Cardiac fibroblast (primary cell): ENCODE measurements at places on chromosomes 11 and 22.

DNA sequence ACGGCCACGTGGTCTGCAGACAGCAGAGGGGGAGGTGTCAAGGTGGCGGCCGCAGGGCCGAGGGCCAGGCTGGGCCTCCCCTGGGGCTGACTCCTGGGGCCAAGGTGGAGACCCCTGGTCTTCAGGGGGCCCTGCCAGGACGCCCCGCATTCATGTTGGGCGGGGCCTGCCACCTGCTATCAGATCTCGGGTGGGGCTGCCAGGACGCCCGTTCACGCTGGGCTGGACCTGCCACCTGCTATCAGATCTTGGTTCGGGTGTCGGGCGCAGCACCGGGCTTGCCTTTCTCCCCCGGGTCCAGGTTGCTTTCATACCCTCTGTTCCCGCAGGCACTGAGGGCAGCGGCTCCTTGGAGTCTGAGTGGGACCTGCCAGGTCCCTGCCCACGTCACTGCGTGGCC lies 16.1 kb upstream of the MAPK11 start:
- no peak for DNase-seq

DNA sequence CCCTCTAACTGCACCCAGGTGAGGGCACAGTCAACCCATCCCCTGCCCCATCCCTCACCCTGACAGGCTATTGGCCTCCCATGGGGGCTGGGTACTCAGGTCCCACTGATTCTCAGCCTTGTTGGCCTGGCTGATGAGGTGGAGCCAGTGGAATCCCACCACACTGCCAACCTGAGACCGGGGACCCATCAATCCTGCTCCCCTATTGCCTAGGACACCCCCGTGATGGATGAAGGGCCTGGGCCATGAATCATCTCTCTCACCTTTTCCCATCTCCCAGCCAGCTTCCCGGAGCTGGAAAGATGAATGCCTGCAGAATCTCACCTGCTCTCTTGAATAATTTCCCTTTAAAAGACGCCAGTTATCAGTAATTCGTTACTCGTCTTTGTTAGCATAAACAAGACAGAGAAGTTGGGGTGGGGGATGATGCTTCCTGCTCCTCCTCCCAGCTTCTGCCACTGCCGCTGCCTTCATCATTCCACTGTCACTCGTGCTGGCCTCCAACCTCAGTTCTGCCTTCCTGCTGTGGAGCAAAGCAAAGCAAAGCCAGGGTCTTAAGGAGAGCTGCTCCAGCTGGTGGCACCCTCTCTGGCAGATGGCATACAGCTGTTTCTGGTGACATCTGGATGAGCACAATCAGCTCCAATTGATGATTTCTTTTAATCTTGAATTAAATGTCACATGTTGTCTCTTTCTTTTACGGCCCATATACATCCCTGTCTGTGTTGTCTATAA lies 204.0 kb upstream of the NECTIN1 start:
- no peak for DNase-seq

- no peak for DNase-seq
Observed at GRCh38 chr11:95494856-95495255, 263.9 kb upstream of the SESN3 start.

- no peak for DNase-seq
Observed at GRCh38 chr11:2839395-2839943, 46.1 kb downstream of the CDKN1C start.

GRCh38 chr11:69293819-69294505 lies at the start of gene MYEOV:
Gene MYEOV, plus strand, starts transcription at chr11:69294155. Its CDS starts 1,200 bp downstream, at chr11:69295355.
- DNase-seq, result no peak

DNA sequence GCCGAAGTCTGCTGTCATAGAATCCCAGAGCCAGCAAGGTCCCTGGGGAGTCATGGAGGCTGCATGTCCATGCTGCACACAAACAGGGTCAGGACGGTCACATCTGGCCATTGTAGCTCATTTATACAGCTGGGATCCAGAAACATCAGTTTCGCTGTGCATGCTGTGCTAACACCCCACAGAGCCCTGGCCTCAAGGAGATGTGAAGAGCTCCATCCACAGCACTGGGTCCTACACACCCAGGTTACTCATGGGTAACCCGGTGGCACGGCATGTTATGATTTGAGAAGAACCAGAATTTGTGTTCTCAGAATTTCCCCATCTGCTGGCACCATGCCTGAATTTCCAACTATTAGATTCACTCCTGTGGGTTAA lies 146.3 kb upstream of the ARHGAP20 start:
- peak; percentile 60 for DNase-seq

GRCh38 chr11:46504817-46505613 lies 88.8 kb downstream of the AMBRA1 start:
- peak; percentile 64 for DNase-seq

DNA sequence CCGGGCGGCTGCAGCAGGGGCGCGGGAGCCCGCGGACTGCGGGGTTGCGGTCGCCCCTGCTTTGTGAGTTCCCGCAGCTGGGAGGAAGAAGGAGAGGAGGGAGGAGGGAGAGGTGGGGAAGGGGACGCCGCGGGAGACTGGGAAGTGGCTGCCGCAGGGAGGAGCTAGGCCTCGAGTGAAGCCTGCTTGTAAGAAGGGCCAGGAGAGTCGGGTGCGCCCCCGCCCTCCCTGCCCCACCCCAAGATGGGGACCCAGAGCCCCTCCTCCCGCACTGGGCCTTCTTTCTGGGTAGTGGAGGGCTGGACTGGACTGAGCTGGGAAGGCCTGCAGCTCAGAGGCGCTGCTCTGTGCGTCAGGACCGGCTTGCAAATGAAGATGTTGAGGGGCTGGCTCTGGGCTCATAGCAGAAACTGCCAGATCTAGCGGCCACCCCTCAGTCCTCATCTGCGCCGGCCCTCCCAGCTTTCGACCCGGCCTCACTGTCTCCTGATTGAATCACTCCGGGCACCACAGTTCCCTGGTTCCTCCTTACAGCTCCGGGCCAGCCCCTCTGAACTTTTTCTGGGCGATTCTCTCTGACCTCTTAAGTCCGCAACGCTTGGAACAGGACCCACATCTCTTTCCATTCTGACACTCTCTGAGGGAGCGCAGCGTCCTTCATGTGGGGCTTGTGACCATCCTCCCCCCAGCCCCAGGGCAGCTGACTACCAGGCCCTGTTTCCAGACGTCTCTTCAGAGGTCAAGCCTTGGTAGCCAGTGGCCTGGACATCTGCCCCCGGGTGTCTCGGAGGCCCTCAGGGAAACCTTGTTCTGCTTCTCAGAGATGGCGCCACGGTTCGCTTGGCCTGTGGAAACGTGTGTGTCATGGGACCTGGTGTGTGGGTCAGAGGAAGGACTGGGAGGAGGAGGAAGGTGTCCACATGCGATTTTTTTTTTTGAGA lies 21.9 kb downstream of the SERPINH1 start:
- DNase-seq, result peak; percentile 79

DNA sequence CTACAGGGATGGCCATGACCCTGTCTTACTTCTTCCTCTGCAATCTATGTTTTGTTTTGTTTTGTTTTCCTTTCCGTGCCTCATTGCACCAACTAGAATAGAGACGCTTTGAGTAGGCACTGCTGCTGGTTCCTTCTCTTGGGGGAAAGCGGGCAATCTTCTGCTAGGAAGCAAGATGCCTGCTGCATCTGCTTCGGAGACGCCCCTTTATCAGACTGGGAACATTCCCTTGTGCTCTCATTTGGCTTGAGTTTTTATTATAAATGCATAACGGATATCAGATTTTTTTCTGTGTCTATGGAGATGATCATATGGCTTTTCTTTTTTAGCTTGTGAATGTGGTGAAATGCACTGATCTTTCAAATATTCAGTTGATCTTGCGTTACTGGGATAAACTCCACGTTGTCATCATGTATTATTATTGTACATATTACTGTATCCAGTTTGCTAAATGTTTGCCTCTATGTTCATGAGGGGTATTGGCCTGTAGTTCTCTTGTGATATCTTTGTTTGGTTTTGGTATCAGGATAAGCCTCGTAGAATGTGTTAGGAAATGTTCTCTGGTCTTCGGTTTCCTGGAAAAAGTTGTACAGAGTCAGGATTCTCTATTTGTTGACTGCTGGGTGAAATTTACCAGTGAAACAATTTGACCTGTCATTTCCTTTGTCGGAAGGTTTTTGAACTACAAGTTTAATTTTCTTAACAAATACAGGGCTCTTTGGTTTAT lies 23.4 kb upstream of the KRTAP5-6 start:
- no peak for DNase-seq
